ENCODE measurements at places on chromosomes 4 and X.

DNA sequence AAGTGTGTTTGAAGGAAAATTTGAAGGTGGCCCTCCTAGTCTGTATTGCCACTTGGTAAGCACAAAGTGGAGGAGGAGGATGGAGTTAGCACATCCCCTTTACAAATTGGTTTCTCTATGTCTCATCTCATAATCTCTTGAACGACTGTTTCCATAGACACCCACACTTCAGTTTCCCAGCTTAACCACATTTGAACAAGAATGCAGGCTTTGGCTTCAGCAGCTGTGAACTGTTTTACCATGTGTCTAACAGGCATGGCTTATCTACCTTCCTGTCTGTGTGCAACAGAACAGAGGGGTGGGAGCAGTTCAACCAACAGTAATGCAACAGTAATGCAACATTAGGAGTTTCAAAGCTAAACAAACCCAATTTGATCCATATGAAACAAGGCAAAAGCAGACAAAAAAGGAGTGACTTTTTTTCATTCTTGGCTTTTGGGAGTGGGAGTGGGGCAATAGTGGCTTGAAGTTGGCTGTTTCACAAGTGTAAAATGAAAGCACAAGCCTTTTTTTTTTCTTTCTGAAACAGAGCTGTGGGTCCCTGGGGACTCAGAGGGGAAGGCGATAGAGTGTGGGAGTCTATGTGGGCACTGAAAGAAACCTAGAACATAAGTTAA is 108.0 kb downstream of the ITM2A start:
- DNase-seq = no peak

DNA sequence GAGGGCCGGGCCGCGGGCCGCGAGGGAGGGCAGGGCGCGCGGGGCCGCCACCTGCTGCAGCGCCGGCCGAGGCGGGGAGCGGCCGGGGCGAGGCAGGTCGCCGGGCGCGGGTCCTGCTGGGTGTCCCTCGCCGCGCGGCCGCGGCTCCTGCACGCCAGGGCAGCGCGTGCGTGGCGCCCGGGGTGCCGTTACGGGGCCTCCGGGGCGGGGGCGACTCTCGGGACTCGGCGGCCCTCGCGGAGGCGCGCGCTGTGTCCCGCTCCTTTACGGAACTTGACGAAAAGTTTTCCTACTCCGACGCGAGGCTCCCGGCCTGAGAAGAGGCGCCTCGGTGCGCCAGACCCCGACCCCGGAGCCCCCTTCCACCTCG is 329 bp downstream of the TBC1D14 start:
- no peak for DNase-seq

- no peak for DNase-seq
Measured at GRCh38 chrX:137479386-137479785, 86.5 kb upstream of the ZIC3 start.

- no peak for DNase-seq
Measured at GRCh38 chrX:431056-431455, 44.3 kb upstream of the PPP2R3B start.

- DNase-seq = no peak
Measured at GRCh38 chr4:48858130-48858529, 27.2 kb downstream of the OCIAD1 start.

DNA sequence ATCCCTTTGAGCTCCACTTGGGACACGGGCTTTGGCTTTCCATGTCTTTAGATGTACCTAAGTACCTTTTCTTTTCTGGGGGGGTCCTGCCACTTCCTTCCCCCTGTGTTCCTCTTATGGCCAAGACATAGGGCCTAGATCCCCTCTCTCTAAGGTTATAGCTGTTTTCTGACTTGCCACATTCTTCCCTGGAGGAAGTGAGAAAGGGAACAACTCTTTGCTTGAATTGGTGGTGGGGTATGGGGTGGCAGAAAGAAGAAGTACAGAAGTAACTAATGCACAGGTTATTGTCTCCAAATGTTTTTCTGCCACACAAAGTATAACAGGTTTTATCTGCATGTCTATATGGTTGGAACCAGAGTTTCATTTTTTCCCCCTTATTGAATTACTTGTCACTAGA is 29.7 kb upstream of the DIPK2B start:
- no peak for DNase-seq

DNA sequence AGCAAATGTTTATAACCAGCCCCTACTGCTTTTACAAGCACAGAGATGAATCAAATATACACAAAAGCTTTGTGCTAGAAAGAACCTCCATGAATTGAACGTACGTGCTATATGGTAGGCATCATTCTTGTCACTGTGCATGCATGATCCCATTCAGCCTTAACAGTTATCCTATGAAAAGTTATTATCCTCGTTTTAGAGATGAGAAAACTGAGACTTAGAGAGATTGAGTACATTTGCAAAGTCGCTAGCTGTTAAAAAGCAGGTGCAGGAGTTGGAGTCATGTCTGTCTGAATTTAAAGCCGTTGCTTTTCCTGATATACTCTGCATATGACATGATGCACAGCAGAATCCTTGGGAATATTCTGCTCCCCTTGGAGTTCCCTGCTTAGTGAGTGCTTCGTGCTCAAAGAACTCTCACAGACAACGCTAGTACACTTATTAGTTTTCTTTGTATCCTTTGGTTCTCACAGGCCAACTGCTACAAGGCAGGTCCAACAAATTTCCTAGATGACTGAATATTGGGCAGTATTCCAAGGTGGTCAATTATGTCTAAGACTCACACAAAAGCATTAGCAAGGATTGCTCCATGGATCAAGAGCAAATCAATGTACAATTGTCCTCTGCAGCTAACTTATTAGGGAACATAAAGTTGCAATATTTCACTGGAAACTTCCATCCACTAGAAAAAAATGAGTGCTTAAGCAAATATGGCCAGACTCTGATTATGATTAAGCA is 42.8 kb upstream of the TRIM2 start:
- DNase-seq = no peak

- no peak for DNase-seq
Measured at GRCh38 chrX:13599491-13599890, 30.1 kb downstream of the EGFL6 start.

GRCh38 chrX:41475591-41476241 is 28.6 kb downstream of the NYX start:
- no peak for DNase-seq

DNA sequence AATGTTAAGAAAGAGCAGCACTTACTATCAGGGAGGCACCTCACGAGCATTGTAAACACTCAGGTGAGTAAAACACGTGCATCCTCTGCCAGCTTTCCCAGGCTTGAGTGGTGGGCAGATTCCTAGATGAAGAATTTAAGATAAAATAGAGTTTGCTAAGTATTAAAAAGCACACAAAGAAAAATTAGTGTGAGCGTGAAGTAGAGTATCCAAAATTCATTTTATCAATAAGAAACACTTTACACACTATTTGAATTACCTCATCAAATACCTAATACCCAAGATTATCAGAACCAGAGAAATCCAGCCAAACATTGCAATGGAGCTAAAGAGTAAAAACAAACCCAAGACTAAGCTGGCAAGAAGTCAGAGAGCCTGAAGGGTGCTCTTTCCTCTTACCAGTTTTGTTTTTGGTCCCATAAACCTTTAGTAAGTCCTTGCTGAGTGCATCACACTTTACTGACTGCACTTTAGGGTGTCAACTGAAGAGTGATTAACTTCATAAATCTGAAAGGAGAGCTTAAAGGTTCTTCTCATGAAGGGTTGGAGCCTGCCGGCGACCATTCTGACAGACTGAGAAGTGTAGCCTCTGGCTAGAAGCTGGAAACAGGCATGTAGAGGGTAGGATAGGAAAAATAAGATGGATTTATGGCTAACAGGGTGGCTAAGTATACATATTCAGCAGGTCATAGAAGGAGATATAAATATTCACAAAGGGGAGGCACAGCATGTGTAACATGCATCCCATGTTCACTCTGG is 151.1 kb downstream of the SLC7A11 start:
- DNase-seq = no peak

DNA sequence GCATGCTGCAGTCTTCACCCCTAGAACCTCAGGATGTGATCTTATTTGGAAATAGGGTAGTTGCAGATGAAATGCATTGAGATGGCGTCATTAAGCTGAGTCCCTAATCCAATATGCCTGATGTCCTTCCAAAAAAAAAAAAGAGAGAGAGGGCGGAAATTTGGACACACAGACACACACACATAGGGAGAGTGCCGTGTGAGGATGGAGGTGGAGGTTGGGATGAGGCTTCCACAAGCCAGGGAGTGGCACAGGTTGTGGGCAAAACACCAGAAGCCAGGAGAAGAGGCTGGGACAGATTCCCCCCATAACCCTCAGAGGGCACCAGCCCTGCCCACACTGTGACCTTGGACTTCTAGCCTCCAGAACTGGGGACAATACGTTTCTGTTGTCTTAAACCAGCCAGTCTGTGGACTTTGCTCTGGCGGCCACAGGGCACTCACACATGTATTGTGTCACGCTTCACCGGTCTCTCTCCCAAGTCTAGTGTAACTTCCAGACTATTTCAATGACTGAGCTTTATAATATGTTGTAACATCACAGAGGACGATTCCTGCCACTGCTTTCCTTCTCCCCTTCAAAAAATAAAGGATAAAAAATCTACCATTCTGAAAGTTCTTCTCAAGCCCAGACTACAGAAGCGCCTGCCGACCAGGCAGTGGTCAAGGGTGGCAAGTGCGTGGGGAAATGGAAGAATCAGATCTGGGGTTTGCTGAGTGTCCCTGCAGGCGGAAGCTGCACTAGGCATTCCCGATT is 35.8 kb upstream of the MAN2B2 start:
- DNase-seq = no peak

- DNase-seq = no peak
Measured at GRCh38 chr4:161005746-161006145, 1158.1 kb downstream of the FSTL5 start.

GRCh38 chrX:36445566-36445965 is 526.0 kb downstream of the CFAP47 start:
- no peak for DNase-seq

DNA sequence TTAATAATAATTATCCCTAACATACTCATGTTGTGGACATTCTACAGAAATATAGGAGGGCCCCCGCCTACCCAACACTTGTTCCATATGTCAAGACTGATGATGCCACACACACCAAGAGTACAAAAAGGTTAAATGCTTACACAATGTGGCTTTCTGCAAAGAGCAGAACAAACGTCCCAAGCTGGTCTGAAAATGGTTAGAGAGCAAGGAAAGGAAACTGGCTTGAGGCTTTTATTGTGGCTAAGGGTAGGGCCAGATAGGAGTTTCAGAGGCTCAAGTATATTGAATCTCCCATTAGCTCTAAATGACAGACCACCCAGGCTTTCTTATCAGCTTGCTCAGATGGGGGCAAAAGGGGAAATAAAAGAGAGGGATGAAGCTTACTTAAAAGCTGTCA is 134.1 kb upstream of the C1QTNF7 start:
- DNase-seq = no peak

DNA sequence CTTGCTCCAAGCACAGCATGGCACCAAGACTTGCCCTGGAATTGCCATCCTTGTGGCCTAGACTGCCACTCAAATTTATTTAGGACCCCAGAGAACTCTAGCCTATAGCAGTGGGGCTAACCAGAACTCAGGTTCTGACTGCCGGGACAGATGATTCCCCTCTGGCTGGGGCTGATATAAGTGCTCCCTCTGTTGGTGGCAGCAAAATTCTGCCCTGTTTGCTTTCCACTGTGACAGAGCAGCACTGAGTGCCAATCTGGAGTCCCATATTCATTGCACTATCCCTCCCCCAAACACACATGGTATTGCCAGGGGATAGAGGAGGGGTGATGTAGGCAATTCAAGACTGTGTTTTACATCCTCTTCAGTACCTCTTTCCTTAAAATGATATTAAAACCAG is 1081.9 kb downstream of the FAT4 start:
- no peak for DNase-seq

- no peak for DNase-seq
Measured at GRCh38 chrX:13694359-13694758, 5.4 kb downstream of the RAB9A start.

- DNase-seq = no peak
Measured at GRCh38 chrX:16934185-16934584, 12.3 kb upstream of the REPS2 start.

GRCh38 chr4:126354784-126355183 is 1040.0 kb downstream of the FAT4 start:
- peak; percentile 30 for DNase-seq

DNA sequence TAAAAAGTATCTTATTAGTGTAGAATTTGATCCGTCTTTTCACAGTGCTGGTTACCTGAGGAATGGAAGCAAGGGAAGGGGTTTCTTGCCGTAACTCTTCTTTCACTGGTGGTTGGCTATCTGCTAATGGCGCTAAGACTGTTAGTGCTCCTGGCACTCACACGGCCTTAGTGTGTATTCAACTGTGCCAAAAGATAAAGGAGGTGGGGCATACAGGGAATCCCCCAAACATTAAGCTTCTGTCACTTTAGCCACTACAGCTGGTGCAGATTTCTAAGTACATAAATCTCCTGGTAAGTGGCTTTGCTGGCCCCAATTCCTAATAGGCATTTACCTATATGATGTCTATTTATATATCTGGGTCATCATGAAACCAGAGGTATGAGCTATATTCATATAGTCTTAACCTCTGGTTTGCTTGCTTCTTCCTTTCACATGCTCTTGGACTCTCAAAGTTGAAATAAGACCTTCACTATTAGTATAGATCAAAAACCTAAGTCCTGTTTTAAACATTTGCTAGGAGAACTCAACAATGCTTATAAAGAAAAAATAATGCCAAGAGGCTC is 95.1 kb downstream of the TSPAN7 start:
- no peak for DNase-seq

DNA sequence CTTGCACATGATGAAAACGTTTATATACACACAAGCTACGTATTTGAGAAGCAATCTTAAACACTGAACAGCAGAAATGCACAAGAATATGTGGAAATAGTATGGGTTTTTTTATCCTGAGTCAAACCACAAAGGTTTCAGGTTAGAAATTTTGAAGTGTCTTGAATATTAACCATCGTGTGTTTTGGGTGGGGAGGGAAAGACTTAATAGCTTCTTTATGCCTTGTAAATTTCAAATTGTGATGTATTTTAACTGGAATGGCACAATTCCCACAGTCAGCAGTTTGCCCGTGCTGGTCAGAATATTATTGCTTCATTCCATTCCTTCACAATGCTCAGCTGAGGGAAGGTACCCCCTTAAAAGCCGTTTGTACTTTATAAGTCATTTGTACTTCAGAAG is 67.4 kb upstream of the WDR1 start:
- no peak for DNase-seq

DNA sequence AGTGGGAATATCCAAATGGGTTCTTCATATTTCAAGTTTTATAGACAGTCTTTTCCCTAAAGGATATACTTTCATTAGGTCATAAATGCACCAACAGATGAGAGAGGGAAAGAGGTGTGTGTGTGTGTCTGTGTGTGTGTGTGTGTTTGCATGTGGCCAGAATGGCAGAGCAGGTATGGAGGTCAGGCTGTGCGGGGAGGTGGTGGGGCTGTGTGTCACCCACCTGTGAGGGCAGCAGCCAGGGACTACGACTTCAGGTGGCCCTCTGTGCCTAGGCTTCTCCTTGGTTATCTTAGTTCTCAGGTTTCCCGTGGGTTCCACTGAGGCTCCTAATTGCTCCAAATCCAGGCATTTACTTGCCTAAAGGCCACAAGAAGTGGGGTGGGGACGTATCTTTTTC is 14.6 kb downstream of the HAND2 start:
- DNase-seq = no peak

GRCh38 chr4:34636623-34637022 is 1607.7 kb downstream of the ARAP2 start:
- no peak for DNase-seq

Measured in NCI-H1694 (cell line).